ENCODE measurements at places on chromosomes 1 and 21.

- no peak for DNase-seq
Measured at GRCh38 chr1:42945164-42945563, 13.5 kb downstream of the SLC2A1 start.

- DNase-seq: no peak
Measured at GRCh38 chr1:214609692-214610091, 6.7 kb downstream of the CENPF start.

GRCh38 chr1:44819196-44819607, 10.9 kb downstream of the BTBD19 start:
- DNase-seq: no peak

- peak; percentile 37 for DNase-seq
Measured at GRCh38 chr1:151989211-151989862, 4.3 kb downstream of the S100A10 start.

- DNase-seq: no peak
Measured at GRCh38 chr1:17520041-17520440, 19.5 kb upstream of the ARHGEF10L start.

DNA sequence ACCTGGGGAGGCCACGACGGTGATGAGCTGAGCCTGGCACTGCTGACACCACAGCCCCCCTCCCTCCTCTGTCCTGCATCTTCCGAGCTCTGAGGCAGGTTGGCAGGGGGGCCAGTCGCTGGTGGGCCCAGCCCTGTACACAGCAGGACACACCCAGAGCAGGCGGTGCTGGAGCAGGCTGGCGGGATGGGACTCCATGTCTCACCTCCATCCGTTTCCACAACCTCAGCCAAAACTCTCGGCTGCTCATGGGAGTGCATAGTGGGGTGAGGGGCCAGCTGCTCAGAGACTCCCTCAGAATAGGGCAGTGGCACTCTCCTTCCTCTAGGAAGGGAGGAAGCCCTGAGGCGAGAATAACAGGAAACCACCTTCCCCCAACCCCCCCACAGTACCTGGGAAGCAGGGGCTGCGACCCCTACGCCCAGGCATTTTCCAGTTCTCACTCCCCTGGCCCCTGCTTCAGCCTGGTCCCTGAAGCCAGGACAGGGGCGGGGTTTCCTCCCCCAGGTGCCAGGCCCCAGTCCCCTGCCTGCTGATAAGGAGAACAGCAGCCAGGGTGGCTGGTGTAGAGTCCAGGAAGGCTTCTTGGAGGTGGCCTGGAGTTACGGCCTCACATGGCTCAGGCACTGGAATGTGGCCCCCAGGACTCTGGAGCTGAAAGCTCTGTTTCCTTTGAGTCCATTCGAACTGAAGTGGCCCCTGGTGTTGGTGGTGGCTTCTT, 3.2 kb upstream of the IBA57 start:
- DNase-seq: no peak

- no peak for DNase-seq
Measured at GRCh38 chr1:21244986-21245687, 45.1 kb downstream of the ECE1 start.

GRCh38 chr21:35559128-35559828, 501.0 kb downstream of the SETD4 start:
- no peak for DNase-seq

DNA sequence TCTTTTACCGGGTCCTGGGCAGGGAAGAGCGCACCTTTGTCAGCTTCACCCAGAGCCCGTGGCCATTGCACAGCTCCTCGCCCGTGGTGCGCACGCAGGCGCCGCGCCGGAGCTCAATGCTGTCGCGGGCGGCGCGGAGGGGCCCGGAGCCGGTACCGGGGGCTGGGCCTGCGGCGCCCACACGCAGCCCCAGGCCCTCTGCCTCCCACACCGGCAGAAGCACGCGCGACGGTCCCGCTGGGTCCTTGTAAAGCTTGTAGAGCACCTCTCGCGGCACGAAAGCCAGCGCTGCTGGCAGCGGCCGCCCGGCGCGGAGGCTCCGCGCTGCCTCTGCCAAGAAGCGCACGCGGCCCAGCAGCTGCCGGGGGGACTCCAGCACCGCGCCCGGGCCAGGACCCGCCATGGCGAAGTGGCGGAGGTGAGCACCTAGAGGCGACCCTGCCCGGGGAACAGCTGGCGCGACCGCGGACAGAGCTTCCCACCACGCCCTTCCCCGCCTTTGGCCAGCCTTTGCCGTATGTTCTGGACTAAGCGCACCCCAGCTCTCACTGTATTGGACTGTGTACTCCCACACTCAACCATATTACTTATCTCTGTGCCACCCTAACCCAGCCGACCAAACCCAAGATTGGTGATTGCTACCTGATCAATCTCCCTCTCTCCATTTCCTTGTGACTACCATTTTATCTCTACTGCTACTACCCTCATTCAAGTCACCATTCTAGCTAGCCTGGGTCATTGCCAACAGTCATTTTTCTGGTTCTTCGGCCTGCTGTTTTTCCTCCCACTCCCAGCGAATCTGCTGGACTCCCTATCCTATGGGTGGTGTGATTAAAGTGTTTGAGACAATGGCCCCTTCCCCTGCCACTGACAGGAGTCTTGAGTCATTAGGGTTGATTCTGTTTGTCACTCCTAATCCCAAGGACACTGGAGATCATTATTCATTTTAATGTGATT, at the start of gene HECTD3:
Gene HECTD3 (minus strand): TSS at position 470 of the 957 bp plus-strand sequence. CDS start 67 bp downstream, at position 403.
- peak; percentile 77 for DNase-seq

GRCh38 chr1:222616525-222616924, 1.4 kb upstream of the MIA3 start:
- no peak for DNase-seq

- no peak for DNase-seq
Measured at GRCh38 chr1:113545626-113546025, 155.3 kb downstream of the MAGI3 start.

GRCh38 chr1:186780076-186780475, 48.7 kb upstream of the PLA2G4A start:
- DNase-seq: no peak

- no peak for DNase-seq
Measured at GRCh38 chr1:89939059-89939570, 55.8 kb upstream of the ZNF326 start.

DNA sequence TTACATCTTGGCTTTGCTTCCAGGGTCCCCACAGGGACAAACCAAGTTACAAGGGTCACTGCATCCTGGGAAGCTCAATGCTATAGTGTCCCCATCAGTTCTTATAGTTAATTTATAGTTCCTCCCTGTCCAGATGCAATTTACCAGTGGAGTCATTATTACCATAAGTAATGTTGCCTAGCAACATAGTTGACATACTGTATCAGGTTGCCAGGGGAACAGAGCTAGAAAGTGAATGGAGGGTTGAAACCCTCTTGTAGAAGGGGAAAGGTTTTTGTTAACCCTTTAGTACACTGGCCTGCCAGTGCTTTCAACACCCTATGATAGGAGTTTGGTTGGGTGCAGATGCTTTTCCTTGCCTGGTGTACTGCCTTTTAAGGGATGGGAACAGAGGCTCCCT, 34.3 kb upstream of the TTC4 start:
- no peak for DNase-seq

DNA sequence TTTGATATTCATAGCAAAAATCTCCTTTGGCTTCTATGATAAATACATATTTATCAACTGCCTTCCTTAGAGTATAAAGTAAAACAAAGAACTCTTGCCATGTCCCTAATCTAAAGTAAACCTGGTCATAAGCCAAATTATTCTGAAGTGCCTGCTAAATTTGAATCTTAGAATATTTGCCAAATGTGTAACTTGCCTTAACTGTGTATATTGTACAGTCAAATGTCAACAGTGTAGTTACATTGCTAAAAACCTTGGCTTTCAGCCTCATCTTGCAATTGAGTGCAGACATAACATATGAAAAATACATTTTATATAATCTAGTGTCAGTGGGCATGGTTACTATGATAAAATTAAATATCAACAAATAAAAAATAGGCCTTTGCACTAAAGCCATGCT, 583.4 kb upstream of the ADAMTS5 start:
- no peak for DNase-seq

DNA sequence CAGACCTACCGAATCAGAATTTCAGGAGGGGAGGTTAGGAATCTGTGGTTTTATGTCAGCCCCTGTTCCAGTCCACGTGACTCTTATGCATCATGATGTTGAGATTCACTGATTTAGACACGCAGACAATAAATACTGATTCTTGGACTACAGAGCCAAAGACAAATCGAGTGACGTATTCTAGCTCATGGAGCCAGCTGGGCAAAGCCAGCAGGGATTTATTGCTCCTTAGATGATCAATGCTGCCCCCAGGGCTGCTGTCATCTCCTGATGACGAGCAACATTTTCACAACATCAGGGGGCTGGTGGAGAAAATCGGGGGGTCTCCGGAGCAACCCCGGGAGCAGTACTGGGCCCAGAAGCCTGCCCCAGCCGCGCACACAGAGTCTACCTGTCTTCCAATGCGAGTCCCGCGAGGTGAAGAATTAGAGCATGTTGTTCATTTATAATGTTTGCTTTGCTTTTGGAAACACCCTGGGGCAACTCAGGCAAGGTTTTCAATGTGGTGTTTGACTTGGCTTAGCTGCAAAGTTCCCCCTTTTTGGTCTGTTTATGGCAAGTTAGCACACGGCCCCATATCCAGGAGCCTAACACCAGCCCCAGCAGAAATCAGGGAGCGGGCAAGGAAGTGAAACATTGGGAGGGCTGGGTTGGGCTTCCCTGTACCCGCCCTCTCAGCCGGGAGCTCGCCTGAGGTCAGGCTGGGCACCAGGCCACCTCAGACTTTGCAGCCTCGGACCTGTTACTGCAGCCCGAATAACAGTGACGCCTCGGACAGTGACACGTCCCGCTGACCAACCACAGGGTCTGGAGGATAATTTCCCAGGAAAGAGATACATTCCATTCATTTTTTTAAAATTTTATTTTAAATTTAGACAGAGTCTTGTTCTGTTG, 19.9 kb upstream of the CLDN14 start:
- no peak for DNase-seq

- DNase-seq: no peak
Measured at GRCh38 chr1:109184687-109185086, 29.0 kb upstream of the SARS1 start.

DNA sequence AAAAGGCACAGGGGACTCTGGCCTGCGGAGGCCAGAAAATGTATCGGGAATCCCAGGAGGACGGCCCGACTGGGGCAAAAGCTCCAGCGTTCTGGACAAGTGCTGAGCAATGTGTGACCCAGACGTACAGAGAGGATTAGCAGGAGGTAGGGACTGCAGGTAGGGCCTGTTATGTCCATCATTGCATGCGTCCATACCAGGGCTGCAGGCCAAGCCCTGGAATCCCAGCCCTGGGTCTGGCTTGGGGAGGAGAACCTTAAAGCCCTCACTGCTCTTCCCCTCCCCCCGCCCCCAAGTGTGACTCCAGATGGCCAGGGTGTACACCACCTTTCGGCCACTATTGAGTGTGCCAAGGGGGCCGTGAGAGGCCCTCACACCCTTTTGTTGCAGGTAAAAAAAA, 2.0 kb downstream of the RNF207 start:
- no peak for DNase-seq

GRCh38 chr1:93521618-93522017, 73.7 kb downstream of the FNBP1L start:
- no peak for DNase-seq

DNA sequence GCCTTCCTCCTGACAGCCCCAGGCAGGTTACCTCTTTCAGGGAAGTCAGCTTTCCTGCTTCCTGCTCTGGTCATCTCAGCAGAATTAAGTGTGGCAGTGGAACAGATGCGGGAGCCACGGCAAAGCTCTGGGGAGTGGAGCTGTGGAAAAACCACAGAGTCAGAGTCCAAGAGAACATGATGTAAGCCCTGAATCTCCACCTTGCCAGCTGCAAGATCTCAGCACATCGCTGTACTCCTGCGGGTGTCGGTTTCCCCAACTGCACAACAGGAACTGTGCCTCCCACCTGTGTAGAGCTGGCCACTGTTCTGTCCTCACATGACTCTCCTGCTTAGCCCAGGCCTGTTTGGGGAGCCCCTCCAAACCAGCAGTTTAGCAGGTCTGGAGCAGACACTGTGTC, 123.7 kb downstream of the MATN1 start:
- no peak for DNase-seq

DNA sequence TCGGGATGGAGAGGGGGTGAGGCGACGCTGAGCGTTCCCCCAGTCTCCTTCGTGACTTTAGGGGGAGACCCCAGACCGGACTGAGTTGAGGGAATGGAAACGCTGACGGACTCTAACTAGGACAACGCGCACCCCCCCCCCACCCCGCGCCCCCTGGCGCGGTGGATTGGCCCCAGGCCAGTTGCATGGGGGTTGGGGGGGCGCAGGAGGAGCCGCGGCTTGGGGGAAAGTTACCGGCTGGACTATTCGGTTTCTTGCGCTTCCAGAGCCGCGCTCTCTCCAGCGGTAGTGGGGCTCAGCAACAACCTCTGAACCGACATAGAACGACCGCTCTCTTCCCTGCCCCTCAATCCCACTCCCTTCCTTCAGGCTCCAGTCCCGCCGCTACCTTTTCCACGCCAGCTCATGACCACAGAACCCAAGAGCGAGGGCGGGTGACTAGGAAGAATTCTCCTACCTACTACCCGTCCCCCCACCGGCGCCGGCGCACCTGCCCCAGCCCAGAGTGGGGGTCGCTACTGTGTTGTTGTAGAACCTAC, 694 bp downstream of the ZBTB7B start:
- no peak for DNase-seq

- no peak for DNase-seq
Measured at GRCh38 chr1:3816331-3817137, 20.2 kb upstream of the LRRC47 start.

GRCh38 chr1:89995598-89996449, 914 bp downstream of the ZNF326 start:
- DNase-seq: no peak

- DNase-seq: no peak
Measured at GRCh38 chr1:173255214-173255813, 48.2 kb upstream of the TNFSF4 start.

GRCh38 chr21:36854391-36854790, 112.1 kb downstream of the HLCS start:
- DNase-seq: no peak

GRCh38 chr1:37657620-37658412, 23.1 kb upstream of the RSPO1 start:
- no peak for DNase-seq

DNA sequence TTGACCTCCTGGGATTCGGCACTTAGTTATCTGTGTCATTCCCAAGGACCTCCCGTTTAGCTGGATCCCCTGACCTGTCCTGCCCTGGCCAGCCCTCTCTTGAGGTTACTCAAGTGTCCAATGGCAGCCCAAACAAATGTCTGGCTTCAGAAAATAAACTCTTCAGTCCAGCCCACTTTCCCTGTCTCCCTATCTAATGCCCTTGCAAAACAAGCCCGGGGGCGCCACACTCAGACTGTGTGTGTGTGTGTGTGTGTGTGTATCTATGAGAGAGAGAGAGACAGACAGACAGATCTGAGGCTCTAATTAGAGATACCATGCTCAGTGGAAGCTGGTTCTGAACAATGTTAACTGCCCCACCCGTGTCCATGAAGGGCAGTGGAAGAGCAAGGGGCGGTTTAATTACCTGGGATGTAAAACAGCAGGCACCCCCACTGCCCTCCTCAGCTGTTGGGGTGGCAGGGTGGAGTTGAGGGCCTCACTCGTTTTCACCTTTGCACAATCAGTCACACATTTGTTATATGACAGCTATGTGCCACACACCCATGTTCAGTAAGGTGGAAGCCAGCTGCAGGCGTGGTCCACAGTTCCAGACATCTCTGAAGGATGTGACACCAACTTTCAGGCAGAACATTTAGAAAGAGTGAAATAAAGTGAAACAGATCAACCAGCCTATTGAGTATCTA, 57.4 kb downstream of the B3GALT5 start:
- no peak for DNase-seq
